ENCODE measurements at places on chromosomes 7 and 10. TPM values are rescaled to one million over a fixed set of nuclear protein-coding genes. Genes with fewer than 3 reads are reported as not detected.

- no peak overlapping the region for H3K27ac ChIP-seq
- H3K4me1 ChIP-seq, result no peaks in the 10 kb centered on the region
- no peaks in the 10 kb centered on the region for H3K36me3 ChIP-seq
- peaks cover 29% of the 10 kb centered on the region for H3K27me3 ChIP-seq
Observed at GRCh38 chr7:128264477-128264876, 23.4 kb downstream of the LEP start.

- H3K4me3 ChIP-seq, result no peak overlapping the region
- H3K27ac ChIP-seq, result no peak overlapping the region
- no peaks in the 10 kb centered on the region for H3K4me1 ChIP-seq
Observed at GRCh38 chr7:95089414-95090315, 182.3 kb downstream of the PPP1R9A start.

GRCh38 chr10:119762805-119763798 is 37.3 kb downstream of the INPP5F start:
- H3K27ac ChIP-seq, result peak overlapping the region; percentile 79
- no peaks in the 10 kb centered on the region for H3K27me3 ChIP-seq
- H3K4me1 ChIP-seq, result peaks cover 14% of the 10 kb centered on the region

DNA sequence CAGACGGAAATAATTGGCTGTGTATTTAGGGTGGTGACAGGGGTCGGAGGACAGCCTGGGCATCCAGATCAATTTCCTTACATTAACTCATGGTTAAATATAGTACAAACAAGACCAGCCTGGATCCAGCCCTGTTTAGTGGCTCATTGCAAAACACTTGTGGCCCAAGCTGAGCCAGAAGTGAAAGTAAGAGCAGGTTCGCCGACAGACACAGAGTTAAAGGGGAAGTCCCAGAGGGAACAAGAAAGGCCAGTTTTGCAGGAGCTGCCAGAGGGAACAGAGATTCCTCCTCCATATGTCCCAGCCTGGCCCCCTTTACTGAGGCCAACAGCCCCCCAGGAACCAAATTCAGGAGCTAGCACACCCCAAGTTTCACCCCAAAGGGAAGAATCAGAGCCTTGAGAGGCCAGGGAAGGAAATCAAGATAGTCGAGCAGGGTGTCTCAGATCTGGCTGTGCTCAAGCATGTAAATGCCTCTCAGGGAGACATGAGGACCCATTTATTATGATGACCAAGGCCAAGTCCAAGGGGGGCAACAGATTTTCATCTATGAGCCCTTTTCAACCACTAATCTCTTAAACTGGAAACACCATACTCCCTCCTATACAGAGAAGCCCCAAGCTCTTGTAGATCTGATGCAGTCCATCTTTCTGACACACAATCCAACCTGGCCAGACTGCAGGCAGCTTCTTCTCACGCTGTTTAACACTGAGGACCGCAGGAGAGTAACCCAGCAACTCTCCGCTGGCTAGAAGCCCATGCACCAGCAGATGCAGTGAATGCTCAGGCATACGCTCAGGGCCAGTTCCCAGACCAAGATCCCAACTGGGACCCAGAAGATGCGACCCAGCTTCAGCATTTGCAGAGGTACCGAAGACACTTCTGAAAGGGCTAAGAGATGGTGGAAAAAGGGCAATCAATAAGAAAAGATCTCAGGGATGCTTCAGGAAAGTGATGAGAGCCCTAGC is 15.9 kb upstream of the ADCK2 start:
- no peaks in the 10 kb centered on the region for H3K4me1 ChIP-seq
- H3K36me3 ChIP-seq, result no peaks in the 10 kb centered on the region
- peak overlapping the region; percentile 34 for H3K4me3 ChIP-seq

DNA sequence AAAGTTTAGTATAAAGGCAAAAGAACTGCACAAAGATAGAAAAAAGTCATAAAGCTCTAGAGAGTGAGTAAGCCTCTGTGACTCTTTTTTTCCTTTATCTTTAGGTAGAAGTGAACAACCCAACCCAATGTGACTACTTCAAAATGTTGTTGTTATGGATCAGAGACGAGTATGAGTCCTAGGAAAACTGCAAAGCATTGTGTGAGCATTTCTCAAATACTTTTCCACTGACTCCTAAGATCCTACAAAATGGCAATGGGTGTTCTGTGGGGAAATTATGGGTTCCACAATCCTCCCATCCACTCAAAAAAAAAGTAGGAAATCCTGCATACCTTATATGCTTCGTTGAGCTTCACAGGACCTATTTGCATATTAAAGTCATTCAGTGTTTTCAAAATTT is 177.1 kb downstream of the DGKI start:
- H3K36me3 ChIP-seq, result no peaks in the 10 kb centered on the region
- DNase-seq, result no peak
- H3K27me3 ChIP-seq, result no peaks in the 10 kb centered on the region

DNA sequence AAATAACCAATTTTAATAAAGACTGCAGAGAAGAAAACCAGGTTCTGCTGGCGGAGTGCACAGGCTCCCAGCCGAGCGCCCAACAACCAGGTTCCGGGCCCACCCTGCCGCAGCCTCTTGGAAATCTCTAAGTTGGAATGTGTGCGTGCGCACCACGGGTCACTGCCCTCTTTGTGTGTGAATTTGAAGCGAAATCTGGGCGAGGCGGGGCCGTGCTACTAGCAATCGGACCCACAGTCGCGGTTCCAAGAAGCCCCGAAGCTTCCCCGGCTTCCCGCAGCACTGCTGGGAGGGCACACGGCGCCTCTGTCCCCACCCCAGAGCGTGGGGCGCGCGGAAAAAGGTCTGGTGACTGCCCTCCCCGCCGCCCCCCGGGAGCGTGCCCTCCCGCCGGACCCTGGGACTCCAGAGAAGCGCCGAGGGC is 666 bp upstream of the MAP3K8 start:
- no peaks in the 10 kb centered on the region for H3K27me3 ChIP-seq
- H3K4me3 ChIP-seq, result peak overlapping the region; percentile 96
- peak overlapping the region; percentile 97 for H3K27ac ChIP-seq
- H3K4me1 ChIP-seq, result no peaks in the 10 kb centered on the region
- no peaks in the 10 kb centered on the region for H3K36me3 ChIP-seq

DNA sequence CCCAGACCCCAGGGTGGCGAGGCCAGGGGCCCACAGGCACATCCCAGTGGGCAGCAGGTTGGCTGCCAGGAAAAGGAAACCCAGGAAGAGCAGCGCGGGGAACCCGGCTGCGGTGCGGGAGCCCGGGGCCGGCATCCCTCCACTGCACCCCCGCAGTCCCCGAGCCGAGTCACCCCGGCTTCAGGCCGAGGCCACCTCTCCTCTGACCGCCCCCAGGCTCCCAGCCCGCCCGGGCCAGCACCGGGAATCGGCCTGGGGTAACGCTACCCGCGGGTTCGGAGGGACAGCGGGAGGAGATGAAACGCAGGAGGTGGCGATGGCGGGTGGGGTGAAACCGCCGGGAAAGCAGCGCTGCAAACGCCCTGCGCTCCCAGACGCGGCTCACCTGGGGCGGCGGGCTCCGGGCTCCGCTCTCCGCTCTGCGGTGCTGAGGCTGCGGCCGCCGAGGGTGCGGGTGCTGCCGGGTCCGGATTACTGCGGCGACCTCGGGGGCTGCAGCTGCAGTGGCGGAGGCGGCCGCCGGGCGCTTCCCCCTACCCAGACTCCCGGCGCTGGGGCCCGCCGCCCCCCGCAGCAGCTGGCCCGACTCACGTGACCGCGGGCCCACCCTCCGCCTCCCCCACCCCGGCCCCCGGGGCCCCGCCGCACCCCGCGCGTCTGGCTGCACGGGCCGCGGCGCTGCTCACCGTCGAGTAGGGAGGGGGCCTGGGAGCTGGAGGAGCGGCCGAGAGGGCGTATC is at the start of gene SCRN1:
SCRN1 (minus strand) TSS at position 545 of the 739 bp plus-strand sequence. CDS start 20,734 bp downstream, outside the sequence.
- peak; percentile 16 for DNase-seq
- H3K36me3 ChIP-seq, result no peaks in the 10 kb centered on the region
- H3K27ac ChIP-seq, result peak within 1 kb of the TSS; percentile 99
- peaks cover 14% of the 10 kb centered on the region for H3K4me1 ChIP-seq

DNA sequence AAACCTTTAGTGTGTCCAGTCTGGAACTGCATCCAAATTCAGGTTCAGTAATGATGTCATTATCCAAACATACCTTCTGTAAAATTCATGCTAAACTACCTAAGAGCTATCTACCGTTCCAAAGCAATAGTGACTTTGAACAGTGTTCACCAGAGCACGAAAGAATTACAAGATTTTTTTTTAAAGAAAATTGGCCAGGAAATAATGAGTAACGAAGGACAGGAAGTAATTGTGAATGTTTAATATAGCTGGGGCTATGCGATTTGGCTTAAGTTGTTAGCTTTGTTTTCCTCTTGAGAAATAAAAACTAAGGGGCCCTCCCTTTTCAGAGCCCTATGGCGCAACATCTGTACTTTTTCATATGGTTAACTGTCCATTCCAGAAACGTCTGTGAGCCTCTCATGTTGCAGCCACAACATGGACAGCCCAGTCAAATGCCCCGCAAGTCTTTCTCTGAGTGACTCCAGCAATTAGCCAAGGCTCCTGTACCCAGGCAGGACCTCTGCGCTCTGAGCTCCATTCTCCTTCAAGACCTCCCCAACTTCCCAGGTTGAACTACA is 694 bp upstream of the FAS start:
- DNase-seq, result no peak
- H3K4me1 ChIP-seq, result no peaks in the 10 kb centered on the region
- no peaks in the 10 kb centered on the region for H3K27me3 ChIP-seq
- peak overlapping the region; percentile 90 for H3K4me3 ChIP-seq

- H3K4me1 ChIP-seq, result no peaks in the 10 kb centered on the region
- H3K36me3 ChIP-seq, result no peaks in the 10 kb centered on the region
- no peak overlapping the region for H3K4me3 ChIP-seq
- H3K27ac ChIP-seq, result no peak overlapping the region
- DNase-seq, result no peak
Observed at GRCh38 chr7:51817694-51818225, 501.2 kb upstream of the COBL start.

GRCh38 chr7:35875292-35875691 is 74.4 kb downstream of the SEPTIN7 start:
- H3K4me3 ChIP-seq, result no peak overlapping the region
- H3K27me3 ChIP-seq, result no peaks in the 10 kb centered on the region

- DNase-seq, result no peak
- no peak overlapping the region for H3K4me3 ChIP-seq
- no peaks in the 10 kb centered on the region for H3K36me3 ChIP-seq
- no peaks in the 10 kb centered on the region for H3K27me3 ChIP-seq
- peak overlapping the region; percentile 92 for H3K27ac ChIP-seq
Observed at GRCh38 chr10:71857934-71858890, 7.2 kb upstream of the PSAP start.

Gene SEMA3A
- total RNA-seq, result 9.3 TPM

Gene OGA
- total RNA-seq, result 240 TPM

Gene MCMBP
- total RNA-seq, result 45.7 TPM

Gene PRKCQ
- total RNA-seq, result not detected

Measured in tibial nerve (tissue), 4 donors.